ENCODE measurements at places on chromosomes 13 and 19.

DNA sequence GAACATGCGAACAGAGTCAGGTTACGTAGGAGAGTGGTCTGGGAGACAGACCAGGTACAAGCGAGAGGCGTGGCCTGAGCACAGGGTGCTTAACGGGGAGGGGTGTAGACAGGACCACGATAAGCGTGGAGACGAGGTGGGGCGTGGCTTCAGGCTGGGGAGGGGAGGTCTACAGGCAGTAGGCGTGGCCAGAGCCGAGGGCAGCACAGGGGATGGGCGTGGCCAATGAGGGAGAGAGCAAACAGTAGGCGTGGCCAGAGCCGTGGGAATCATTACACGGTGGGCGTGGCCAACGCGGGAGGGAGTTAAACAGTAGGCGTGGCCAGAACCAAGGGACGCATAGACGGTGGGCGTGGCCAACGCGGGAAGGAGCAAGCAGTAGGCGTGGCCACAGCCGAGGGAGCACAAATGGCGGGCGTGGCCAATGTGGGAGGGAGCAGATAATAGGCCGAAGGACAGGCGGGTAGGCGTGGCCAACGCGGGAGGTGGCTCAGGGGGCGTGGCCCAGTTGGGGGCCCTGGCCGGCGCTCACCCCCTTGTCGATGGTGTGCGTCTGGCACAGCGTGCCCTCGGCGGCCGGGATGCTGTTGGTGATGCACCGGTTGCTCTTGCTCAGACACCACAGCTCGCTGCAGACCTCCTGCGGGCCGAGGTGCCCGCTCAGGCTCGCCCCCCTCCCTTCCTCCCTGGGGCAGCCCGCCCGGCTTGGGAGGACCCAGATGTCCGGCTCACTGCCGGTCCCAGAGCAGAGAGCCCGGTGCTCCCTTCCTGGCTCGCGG is 15.2 kb upstream of the MYO1F start:
- peak; percentile 98 for DNase-seq

GRCh38 chr19:48186015-48186414 is 15.5 kb downstream of the ZSWIM9 start:
- DNase-seq, result no peak

DNA sequence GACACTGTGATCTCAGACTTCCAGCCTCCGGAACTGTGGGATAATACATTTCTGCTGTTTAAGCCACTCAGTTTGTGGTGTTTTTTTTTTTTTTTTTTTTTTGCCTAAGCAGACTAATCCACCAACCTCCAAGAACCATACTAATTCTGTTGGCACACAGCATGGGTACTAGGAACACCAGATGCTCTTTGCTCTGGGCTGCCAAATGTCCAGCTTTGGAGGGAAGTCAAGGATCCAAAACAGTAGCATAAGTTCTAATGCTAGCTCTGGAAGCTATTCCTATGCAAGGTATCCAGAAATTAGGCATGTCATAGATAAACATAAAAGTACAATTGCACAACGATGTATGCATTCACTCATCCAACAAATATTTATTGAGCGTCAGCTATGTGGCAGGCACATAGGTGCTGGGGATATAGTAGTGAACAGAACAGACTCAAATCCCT is 64.5 kb upstream of the WDFY2 start:
- DNase-seq, result no peak

DNA sequence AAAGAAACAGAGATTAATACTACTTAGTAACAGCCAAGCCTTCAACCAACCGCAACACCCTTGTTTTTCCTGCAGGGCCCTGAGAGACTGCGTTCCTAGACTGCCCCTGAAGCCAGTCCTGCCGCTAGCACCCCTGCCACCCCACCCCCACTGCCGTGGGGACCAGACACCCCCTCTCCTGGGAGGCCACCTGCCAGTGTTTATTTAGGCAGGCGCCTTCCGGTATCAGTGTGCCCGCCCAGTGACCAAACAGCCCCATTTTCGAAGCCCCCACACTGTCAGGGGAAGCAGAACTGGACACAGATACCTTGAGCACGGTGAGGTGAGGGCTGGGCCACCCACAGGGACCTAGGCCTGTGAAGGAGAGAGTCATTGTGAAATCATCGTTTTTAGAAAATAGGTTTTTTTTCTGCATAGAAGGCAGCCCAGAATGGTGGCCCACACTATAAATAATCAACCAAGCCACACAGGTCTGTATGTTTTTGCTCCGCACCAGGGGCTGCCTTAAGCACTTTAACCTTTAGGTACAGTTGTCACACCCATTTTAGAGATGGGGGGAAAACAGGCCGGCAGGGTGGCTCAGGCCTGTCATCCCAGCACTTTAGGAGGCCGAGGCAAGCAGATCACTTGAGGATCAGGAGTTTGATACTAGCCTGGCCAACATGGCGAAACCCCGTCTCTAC is 3.5 kb upstream of the TLE5 start:
- no peak for DNase-seq

DNA sequence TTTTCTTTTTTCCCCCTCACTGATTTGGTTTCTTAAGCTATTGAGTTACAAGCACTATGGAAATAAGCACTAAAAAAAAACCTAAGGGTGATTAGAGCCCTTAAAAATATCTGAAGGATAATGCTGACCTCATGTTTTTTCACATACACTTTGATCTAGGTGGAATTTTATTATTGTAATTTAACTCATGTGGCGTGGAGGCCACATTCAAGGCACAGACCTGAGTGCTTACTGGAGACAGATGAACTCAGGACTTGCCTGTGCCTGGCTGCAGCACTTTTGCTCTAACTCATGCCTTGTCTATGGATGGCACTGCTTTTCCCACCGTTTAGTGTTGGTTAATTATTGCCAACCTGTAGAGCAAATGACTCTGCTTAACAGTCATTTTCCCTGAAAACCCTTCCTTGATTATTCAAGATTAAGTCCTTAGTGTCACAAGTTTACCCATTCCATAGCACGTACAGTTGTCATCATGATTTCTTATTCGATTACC is 541.4 kb downstream of the GPC6 start:
- DNase-seq, result no peak

DNA sequence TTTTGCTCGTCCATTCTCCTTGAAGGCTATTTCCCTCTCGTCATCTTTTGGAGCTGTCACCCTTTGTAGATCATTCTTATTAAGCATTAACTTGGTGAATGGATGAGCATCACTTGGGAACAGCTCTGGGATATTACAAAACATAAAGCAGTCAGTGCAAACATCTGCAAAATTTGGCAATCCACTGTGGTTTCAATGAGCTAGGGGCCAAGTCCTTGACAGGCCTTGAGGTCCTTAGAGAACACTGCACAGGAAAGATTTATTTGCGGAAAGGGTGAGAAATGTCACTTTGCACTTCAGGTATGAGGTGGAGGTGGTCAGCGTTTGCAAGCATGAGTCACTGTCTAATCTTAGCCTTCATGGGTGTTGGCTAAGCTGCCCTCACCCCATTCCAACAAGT is 239.7 kb upstream of the MAB21L1 start:
- no peak for DNase-seq

GRCh38 chr19:10404888-10405820 is 1.8 kb upstream of the CDC37 start:
- DNase-seq, result no peak

- no peak for DNase-seq
Observed at GRCh38 chr13:81990652-81991051, 1649.7 kb upstream of the SPRY2 start.

DNA sequence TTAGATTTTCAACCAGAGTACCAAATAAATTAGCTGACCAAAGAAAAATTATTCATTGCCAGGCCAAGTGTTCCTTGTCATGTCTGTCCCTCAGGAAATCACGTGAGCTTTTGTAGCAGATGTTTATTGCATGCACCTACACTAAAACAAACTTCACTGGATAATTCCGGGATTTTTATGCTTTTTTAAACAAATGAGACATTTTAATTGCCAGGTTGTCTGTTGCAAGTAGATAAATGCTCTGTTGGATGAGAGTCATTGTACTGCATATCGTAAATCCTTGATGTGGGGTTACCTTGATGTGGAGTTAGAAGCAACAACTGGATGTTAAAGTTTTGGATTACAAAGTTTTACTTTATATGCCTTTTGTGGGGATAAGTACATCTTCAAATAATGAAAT is 1187.7 kb upstream of the PCDH9 start:
- DNase-seq, result no peak

DNA sequence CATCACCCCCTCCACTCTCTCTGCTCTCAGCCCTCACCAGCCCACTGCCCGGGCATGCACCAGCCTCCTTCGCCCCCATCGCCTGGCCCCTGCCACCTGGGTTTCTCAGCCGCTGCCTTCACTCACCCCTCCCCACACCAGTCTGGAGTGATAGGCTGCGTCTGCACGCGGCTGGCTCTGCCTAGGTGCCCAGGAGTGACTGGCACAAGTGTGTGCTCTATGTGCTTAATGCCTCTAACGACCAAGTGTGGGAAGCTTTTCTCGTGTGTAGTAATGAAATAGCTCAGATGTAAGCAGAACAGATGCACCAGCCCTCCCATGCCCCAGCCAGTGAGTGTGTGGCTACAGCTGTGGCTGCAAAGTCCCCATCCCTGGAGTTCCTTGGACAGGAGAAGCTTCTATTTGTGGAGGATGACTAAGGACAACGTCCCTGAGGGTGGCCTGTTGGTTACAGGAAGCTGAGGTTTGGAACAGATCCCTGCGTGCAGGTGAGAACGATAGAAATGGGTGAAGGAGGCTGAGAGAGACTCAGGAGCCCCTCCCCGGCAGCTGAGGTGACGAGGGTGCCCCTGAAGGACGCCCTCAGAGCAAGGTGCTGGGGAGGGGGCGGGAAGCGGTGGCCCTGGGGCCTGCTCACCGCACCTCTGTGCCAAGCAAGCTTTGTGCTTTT is 35.6 kb downstream of the ATP11A start:
- DNase-seq, result no peak

DNA sequence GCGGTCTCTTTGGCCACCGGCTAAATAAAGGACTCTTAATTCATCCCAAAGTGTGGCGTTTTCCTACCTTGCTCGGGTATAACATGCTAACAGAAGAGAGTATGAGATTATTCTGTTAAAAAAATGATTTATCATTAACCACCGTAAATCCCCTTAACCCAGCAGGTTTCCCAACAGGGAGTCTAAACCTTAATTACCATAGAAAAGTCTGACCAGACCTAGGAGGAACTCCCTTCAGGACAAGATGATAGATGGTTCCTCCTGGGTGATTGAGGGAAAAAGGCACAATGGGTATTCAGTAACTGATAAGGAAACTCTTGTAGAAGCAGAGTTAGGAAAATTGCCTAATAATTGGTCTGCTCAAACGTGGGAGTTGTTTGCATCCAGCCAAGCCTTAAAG is 193.7 kb downstream of the ZNF737 start:
- DNase-seq, result no peak

DNA sequence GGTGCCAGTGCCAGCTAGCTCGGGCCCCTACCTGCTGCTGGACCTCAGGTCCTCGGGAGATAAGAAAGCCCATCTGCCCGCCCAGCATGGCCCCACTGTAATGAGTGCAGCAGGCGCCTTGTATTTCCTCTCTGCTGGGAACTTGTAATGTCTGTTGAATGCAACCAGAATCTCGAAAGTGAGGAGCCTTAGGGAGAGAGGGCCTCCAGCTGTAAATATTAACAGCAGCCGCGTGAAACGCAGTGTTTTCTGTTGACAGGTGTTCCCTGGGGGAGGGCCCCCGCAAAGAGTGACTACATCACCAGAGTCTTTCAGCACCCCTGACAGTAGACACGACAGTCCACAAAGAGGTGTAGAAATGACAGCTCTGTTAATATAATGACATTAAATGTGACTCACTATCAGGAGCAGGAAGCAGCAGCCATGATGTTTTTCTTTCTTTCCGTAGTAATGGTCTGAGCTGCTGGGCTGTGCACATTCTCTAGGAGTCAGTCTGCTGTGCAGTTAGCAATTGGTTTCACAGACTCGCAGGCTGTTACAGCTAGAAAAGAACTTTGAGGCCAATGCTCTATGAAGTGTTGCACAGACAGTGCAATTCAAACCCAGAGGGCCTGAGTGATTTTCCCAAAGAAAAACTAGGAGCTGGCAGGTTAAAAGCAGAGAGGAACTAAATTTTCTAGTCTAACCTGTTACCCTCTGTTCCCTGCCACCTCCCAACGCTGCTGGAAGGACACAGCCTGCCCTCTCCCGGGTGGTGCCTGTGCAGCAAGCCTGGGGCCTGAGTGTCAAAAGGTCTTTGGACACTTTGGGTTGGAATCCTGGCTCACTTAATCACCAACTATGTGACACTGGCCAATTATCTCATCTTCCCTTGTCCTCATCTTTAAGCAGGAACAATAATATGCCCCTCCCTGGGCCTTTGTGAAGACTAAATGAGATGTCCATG is 58.6 kb upstream of the WASF3 start:
- DNase-seq, result no peak

GRCh38 chr13:36570489-36570888 is 103.3 kb upstream of the SERTM1 start:
- DNase-seq, result no peak

DNA sequence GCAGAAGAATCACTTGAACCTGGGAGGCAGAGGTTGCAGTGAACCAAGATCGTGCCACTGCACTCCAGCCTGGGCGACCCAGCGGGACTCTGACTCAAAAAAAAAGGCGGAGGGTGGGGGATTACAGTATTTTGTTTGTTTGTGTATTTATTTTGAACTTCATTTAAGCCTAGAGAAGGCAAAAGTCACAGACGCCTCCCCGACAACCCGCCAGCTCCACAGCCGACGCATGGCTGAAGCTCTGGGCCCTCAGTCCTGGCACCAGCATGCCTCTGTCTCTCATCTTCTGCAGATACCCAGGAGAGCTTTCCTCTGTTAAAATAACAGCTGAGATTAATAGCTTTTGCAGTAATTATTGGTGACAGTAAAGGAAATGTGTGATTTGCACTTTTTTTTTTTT is 17.2 kb upstream of the PDCD5 start:
- DNase-seq, result no peak

GRCh38 chr13:29196409-29197074 is 376.4 kb downstream of the MTUS2 start:
- no peak for DNase-seq

- DNase-seq, result no peak
Observed at GRCh38 chr13:113231306-113232207, 22.1 kb downstream of the CUL4A start.

GRCh38 chr13:56347014-56347413 is 793.7 kb upstream of the PRR20A start:
- no peak for DNase-seq

DNA sequence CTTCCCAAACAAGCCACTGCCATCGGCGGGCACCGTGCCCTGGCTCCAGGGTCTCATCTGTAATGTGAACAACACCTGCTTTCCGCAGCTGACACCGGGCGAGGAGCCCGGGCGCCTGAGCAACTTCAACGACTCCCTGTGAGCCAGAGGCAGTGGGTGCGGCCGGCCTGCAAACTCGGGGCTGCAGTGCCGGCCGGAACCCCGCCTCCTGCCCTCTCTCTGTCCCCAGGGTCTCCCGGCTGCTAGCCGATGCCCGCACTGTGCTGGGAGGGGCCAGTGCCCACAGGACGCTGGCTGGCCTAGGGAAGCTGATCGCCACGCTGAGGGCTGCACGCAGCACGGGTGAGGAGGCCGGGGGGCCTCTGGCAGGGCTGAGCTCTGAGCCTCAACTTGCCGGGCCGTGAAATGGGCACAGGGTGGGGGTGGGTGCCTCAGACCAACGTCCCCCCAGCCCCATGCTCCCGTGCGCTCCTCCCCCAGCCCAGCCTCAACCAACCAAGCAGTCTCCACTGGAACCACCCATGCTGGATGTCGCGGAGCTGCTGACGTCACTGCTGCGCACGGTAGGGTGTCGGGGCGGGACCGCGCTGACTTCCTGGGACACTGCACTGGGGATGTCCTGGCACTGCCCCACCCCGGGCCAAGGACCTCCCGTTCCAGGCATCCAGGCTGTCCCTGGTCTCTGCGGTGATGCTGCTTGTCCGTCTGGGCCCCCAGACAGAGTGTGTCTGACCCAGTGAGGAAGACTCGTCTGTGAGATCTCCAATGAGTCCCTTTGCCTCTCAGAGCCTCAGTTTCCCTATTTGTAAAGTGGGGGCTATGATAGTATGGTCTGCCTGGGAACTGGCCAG is 2.2 kb downstream of the ABCA7 start:
- no peak for DNase-seq

- DNase-seq, result no peak
Observed at GRCh38 chr19:2551172-2551863, 75.4 kb downstream of the GADD45B start.
